ENCODE measurements at places on chromosomes 13 and 19. TPM values are rescaled to one million over a fixed set of nuclear protein-coding genes. Genes with fewer than 3 reads are reported as not detected.

Gene VSTM1
- polyA plus RNA-seq, result not detected

Gene PSG7
- polyA plus RNA-seq, result not detected

Gene CEBPA
- 1.5 TPM for polyA plus RNA-seq

Gene LILRB3
- not detected for polyA plus RNA-seq

Gene MEF2B
- polyA plus RNA-seq, result 0.17 TPM

Gene DNAAF3
- polyA plus RNA-seq, result 14.3 TPM

Gene GPR42
- polyA plus RNA-seq, result not detected

Gene GPC5
- 0.10 TPM for polyA plus RNA-seq

Gene APOC4
- not detected for polyA plus RNA-seq

- no peak for DNase-seq
These were observed 12.5 kb downstream of the GJB6 start for GRCh38 chr13:20219577-20219976.

GRCh38 chr13:112648966-112649690 lies 40.7 kb upstream of the ATP11A start:
- DNase-seq, result no peak

- peak; percentile 1 for DNase-seq
These were observed 14.6 kb upstream of the C13orf42 start for GRCh38 chr13:51125495-51126226.

DNA sequence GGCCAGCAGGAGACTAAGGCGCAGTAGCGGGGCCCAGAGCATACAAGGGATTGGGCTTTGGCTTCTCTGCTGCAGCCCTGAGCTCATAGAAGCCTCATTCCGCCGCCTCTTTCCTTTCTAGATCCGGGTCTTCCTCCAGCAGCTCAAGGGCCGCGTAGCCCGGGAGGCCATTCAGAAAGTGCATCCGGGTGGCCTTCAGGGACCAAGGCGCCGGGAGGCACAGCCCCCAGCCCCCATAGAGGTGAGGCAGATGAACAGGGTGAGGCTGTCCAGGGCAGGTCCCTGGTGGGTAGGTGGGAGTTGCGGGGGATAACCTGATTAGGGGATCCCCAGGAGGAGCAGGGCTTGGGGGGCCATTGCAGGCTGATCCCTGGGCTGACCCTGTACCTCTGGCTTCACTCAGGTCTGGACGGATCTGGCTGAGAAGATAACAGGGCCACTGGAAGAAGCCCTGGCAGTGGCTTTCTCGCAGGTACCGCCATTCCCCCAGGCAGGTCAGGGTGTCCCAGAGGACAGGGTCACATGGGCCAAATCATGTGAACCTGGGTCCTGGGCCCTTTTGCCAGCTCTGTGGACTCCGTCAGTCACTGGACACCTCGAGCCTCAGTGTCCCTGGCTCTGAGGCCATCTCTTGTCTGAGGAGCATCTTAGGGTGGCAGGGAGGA lies 1.3 kb downstream of the SNAPC2 start:
- DNase-seq, result no peak

GRCh38 chr19:13795595-13796300 lies 505 bp downstream of the ZSWIM4 start:
- DNase-seq, result no peak

- no peak for DNase-seq
These were observed 43.1 kb downstream of the LHFPL6 start for GRCh38 chr13:39559847-39560246.

DNA sequence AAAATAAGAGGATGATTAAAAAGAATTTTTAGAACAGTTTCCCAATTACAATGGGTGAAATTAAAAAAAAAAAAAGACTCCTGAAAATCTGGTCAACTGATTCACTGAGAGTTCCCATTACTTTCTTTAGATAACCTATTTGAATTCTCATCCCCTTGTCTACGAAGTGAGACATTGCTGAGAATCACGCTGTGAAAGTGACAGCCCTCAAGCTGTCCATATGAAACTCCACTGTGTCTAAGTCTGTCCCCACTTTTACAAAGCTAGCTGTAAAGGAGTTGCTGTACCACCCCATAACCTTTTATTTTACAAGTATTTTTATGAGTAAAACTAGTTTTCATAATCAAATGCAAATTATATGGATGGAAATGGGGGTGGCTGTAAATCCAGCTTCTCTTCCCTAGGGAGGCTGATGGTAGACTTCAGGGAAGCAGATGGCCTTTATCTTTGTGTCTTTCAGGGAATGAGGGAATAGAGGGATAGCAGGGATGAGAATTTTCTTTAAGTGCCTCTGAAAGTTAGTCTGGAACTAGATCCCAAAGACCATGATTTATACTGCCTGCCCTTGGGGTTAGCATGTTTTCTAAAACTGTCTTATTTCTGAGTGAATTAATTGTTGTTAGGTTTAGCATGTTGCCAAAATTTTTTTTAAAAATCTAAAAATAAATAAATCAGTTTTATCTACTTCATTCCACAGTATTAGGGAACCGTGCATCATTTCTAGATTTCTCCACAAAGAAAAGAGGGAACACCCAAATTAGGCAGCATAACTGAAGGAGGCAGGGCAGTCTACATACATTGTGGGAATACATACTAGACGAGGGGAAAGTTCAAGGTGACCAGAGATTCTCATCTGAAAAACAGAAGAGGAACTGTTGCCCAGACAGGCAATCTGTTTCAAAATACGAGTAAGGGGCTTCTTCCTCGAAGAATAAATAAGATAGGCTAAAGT lies 1219.1 kb downstream of the UQCRFS1 start:
- no peak for DNase-seq

DNA sequence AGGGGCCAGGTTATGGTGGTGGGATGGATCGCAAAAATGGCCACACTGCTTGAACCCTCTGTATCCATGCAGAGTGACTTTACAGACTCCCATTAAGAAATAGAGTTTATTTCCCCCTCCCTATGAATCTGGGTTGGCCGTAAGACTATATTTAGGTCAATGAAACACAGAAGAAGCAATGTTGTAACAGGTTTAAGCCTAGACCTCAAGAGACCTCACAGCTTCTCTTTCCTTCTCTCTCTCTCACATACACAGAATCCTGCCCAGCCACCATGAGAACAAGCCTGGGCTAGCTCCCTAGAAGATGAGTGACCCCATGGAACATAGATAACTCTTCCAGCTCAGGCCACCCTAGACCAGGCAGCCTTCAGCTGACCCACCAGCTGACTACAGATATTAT lies 21.0 kb upstream of the FBL start:
- DNase-seq, result no peak

GRCh38 chr13:108096301-108096915 lies 118.9 kb downstream of the LIG4 start:
- DNase-seq, result no peak

DNA sequence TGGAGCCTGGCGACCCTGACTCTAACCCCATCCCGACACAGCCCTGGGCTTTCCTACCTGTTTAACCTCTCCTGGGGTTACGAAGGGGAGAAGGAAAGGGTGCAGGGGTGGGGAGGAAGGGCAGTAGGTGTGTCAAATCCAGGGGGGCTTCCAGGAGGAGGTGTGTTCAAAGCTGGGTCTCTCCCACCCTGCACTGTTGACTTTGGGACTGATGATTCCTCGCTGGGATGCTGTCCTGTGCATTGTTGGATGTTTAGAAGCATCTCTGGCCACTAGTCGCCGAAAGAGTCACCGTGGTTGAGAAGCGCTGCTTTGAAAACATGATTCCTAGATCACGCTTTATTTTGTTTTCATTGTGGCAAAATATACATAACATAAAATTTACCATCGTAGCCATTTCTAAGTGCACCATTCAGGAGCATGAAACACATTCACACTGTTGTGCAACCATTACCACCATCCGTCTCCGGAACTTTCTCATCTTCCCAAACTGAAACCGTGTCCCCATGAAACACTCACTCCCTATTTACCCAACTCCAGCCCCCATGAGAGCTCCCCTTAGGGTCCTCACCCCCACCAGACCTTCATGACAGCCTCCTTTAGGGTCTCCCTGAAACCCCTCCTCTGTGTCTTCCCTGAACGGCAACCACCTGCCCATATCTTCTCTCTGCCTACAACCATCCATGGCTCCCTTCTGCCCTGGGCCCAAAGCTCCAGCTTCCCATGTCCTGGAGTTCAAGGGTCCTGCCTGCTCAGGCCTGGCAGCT lies 4.4 kb upstream of the FCER2 start:
- DNase-seq, result no peak

- no peak for DNase-seq
These were observed 119.7 kb upstream of the SOX1 start for GRCh38 chr13:111947026-111947810.

Data from keratinocyte (primary cell).